ENCODE measurements at places on chromosomes 12 and 14.
A peak's percentile ranks its signal among the peaks of the same experiment; 100 is the strongest.

DNA sequence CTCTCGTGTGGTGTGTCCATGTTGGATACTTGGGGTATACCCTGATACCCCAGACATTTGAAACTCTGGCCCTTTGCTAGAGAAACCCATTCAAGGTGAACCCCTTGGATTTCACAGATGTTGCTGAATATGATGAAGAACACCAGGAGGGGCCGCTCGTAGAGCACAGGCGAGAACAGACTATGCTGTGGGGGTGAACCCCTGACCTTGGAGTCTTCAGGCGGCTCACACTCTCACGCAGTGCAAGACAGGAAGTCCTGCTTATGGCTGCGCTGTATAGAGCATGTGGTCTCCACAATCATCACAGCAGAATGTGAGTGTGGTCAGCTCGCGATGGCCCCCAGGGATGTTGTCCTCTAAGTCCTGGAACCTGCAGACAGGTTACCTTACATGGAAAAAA is 60.4 kb downstream of the SLC15A4 start:
- DNase-seq: no peak

GRCh38 chr12:124857921-124858461 is 5.7 kb downstream of the SCARB1 start:
- no peak for DNase-seq

DNA sequence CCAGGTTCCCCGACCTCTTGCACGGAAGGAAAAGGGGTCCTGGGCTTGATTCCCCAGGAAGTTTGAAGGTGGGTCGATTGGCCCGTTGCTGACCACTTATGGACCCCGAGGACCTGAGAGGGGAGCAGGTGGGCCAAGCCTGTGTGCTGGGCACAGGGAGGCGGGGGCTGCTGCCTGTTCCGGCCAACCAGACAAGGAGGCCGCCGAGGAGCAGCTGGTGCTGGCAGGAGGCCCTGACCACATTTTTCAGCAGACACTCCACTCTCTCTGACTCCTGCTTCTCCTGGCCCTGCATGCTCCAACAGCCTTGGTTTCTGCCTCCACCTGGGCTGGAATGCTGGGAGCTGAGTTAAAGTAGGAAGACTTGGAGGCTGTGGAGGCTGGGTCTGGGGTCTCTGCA is 42.8 kb downstream of the NOS1 start:
- DNase-seq: no peak

- no peak for DNase-seq
These were observed 23.0 kb upstream of the MYL2 start for GRCh38 chr12:110943373-110943772.

GRCh38 chr12:93032758-93033157 is 103.7 kb upstream of the EEA1 start:
- DNase-seq: no peak

GRCh38 chr14:71591231-71591630 is 341.0 kb upstream of the RGS6 start:
- DNase-seq: no peak

DNA sequence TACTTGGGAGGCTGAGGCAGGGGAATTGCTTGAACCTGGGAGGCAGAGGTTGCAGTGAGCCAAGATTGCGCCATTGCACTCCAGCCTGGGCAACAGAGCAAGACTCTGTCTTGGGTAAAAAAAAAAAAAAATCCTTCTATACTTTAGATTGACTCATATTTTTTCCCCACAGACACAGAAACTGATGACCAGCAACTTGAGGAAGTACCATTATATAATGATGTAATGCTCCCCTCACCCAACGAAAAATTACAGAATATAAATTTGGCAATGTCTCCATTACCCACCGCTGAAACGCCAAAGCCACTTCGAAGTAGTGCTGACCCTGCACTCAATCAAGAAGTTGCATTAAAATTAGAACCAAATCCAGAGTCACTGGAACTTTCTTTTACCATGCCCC is 24.3 kb upstream of the SNAPC1 start:
- no peak for DNase-seq

- no peak for DNase-seq
These were observed 425.9 kb downstream of the FSCB start for GRCh38 chr14:44081146-44081545.

- no peak for DNase-seq
These were observed 53.4 kb downstream of the CYP46A1 start for GRCh38 chr14:99737451-99737951.

GRCh38 chr14:77565289-77565993 is 51.0 kb downstream of the SPTLC2 start:
- DNase-seq: no peak

DNA sequence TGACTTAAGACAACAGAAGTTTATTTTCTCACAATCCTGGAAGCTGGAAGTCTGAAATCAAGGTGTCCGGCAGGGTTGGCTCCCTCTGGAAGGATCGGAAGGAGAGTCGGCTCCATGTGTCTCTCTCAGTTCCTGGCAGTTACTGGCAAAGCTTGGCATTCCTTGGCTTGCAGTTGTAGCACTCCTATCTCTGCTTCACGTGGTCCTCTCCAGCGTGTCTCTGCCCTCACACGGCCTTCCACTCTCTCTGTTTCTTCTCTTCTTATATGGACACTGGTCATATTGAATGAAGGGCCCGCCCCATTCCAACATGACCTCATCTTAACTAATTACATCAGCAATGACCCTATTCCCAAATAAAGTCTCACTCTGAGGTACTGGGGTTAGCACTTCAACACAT is 60.1 kb upstream of the TUNAR start:
- no peak for DNase-seq

- DNase-seq: peak; percentile 33
These were observed 13.3 kb downstream of the SLC15A4 start for GRCh38 chr12:128810182-128811127.

DNA sequence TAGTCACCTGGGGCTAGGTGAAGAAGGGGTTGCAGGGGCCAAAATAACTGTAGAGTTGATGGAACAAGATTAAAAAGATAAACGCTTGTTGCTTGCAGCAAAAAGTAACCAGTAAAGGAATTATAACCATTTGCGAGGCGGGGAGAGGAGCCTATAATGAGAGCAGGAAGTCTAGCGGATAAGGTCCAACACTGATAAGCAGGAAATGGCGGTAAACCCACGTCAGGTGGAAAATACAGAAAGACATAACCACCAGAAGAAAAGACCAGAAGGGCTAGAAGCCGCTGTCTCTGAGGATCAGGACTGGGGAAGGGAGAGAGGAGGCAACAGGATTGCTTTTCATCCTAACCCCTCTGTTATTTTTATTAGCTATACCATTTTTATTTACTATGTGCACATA is 303.3 kb downstream of the DPF3 start:
- no peak for DNase-seq

DNA sequence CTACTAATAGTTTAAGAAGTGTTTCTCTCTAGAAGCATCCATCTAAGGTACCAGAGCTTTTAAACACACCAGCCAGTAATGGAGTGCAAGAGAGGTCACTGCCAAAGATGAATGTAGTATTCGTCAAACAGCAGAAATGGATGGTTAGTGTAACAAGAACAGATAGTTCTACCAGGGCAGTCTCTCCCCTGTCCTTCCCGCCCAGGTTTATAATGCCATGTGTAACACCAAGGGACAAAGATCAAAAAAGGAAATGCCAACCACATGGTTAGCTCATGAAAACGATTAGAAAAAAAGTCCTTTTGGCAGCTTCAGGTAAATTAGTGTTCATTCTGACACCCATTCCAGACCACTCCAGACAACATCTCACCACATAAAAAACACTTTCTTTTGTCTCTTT is 100.9 kb downstream of the RPS29 start:
- no peak for DNase-seq

- DNase-seq: no peak
These were observed 71.0 kb downstream of the DAD1 start for GRCh38 chr14:22518073-22518472.

GRCh38 chr14:50249136-50249775 is 17.9 kb upstream of the SOS2 start:
- no peak for DNase-seq

DNA sequence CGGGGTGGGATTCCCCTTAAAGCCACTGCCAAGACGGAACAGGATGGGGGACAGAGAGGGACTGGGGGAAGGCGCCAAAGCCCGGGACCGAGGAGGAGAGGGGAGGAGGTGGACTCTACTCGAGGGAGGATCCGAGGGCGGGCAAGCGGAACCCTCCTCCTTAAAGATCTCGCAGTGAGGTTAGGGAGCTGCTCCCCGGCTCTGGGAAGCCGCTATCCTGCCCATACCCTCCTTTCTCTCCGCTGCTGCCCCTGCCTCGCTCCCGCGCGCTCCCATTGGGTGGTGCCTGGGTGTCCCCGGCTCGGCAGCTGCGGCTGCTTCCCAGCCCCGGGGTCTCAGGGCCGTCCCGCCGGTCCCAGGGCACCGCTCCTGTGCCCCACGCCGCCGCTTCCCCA is 16.4 kb downstream of the KRT18 start:
- DNase-seq: no peak

- DNase-seq: no peak
These were observed 956.0 kb upstream of the NOVA1 start for GRCh38 chr14:27553790-27554189.

DNA sequence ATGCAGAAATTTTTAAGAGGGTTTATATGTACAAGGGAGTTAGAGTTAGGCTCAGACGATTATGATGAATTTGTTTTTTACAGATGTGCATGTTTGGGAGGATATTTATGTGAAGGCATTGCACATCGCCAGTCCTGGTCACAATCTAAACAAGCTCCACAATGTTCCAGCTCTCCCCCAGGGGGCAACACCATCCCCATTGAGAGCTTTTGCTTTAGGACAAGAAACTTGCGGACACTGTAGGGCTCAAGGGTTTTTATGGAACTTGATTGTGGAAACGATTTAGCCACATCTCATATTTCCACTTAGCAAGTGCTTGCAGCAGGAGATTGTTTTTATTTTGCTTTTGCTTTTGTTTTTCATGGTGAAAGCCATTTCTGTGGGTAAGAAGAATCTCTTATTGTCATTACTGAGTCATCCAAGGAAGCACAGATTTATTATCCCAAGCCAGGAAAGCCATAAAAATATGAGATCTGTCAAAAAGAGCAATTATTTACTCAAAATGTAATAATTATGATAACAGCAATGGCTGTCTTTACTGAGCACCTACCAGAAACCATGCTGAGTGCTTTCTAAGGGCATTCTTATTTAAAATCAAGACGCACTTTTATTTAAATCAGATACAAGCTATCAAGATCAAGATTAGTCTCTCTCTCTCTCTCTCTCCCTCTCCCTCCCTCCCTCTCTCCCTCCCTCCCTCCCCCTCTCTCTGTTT is 276.7 kb upstream of the SRRM4 start:
- no peak for DNase-seq

- DNase-seq: no peak
These were observed 9.6 kb upstream of the FOXG1 start for GRCh38 chr14:28756884-28757570.

GRCh38 chr12:93533310-93533709 is 39.2 kb upstream of the SOCS2 start:
- no peak for DNase-seq

GRCh38 chr12:92341065-92341668 is 195.5 kb upstream of the BTG1 start:
- DNase-seq: no peak

- DNase-seq: no peak
These were observed 953 bp upstream of the SNRPF start for GRCh38 chr12:95857799-95858198.

- DNase-seq: no peak
These were observed 6.8 kb downstream of the TSPAN9 start for GRCh38 chr12:3083921-3084347.

GRCh38 chr12:71556448-71556847 is 107.2 kb downstream of the ZFC3H1 start:
- DNase-seq: no peak

DNA sequence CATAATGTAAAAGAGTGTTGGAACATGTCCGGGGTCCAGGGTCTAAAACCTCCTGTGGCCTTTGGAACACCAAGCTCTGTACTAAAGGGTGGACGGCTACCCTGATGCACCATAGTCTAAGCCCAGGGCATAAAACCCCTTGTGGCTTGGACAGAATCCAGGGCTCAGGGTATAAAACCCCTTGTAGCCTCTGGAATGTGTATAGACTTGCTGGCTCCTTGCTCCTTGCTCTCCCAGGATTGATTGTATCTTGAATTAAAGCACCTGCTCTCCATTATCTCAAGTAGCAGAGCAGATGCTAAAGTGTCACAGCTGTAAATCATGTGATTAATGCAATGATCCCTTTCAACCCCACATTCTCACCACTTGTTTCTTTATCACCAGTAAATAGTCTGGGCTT is 556.5 kb downstream of the LRFN5 start:
- no peak for DNase-seq

Measured in RCC 7860 (cell line).